AG10803 (cell line): ENCODE measurements at places on chromosomes 4 and X.

- DNase-seq, result peak; percentile 64
Observed at GRCh38 chrX:22634083-22634482, 361.4 kb downstream of the CBLL2 start.

GRCh38 chr4:56941403-56941802, 33.7 kb downstream of the REST start:
- no peak for DNase-seq

DNA sequence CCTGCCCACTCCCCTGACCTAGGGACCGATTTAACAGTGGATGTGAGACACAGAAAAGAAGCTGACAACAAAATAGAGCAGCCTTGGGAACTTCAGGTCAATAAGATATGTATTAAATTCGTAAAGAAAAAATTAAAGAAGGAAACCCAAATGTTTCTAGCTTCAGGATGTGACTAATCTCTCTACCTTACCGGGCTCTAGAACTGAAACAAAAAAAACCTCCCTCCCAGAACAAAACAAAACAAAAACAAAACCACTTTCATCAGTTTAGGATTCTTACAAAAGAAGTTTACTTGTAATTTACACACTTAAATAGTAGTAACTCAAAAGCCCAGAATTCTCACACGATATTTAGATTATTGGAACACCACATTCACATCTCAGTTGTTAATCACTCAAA, 185.8 kb upstream of the RPS6KA3 start:
- no peak for DNase-seq

- DNase-seq, result no peak
Observed at GRCh38 chrX:107507093-107507743, 57.8 kb downstream of the FRMPD3 start.

DNA sequence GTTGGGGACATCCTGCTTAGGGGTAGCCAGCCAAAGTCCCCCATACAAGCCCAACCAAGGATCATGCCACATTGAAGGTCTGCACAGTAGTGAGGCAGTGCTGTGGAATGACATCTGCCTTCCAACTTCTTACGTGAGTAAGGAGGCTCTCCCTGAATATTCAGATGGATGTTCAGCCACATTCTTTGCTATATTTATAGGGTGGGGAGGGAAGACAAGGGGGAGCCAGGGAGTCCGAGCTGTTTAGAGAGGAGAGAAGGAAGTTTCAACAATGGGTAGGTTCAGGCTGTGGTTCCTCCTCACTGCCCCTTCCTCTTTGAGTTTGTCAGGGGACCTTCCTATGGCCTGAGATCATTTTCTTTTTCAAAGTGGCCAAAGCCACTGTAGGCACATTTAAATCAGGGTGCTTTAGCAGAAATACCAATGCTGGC, 29.8 kb downstream of the MSN start:
- peak; percentile 84 for DNase-seq

GRCh38 chr4:84235126-84235944, 263.8 kb downstream of the NKX6-1 start:
- no peak for DNase-seq

GRCh38 chrX:6041630-6042029, 187.0 kb downstream of the NLGN4X start:
- no peak for DNase-seq

DNA sequence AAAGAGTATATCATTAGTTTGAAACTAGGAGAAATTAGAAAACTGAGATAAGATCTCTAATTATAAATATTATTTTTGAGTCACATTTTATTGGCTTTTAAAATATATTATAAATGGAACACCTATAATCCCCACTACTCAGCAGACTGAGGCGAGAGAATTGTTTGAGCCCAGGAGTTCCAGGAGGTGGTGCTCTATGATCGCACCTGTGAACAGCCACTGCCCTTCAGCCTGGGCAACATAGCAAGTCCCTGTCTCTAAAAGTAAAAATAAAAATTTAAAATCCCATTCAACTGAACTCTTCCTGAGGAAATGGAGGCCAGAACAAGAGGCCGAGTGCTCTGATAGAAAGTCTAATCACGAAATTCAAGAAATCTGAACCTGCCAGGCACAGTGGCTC, 6.3 kb upstream of the C4orf36 start:
- no peak for DNase-seq

DNA sequence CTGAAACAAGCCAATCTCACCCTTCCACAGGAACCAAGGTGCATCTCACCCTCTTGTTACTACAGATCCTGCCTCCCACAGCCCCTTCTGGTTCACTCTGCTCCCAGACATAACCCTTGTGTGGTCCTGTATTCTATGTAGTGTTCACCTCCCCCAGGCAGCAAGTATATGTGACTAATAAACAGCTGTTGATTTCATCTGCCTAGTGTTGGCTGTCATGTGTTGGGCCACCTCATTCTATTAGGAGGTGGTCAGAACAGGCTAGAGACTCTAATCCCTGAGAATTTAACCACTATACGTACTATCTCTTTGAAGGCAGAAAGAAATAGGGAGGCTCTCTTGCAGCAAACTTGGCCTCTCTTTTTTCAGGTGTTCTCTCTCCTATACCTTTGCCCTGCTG, 134.3 kb upstream of the RPL34 start:
- no peak for DNase-seq

- no peak for DNase-seq
Observed at GRCh38 chrX:68419975-68420374, 13.3 kb downstream of the OPHN1 start.

DNA sequence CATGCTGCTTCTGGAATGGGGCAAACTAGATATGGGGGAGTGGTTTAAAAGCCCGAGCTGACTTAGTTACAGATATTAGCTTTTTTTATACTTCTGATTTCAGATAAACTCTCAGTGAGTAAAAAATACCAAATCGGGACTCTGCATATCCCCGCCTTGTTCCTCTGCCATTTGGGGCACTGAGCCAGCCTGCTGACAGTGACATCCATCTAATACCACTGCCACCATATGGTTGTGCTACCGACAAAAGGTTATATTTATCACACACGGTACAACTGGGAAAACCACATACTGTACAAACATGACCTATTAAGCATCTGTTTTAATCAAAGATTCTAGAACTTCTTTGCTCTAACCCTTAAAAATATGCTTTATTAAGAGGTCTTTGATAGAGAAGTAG, 78.7 kb downstream of the GALNT7 start:
- no peak for DNase-seq

GRCh38 chr4:40946652-40947051, 196.9 kb downstream of the NSUN7 start:
- DNase-seq, result no peak

GRCh38 chrX:125236955-125237354, 82.7 kb upstream of the TEX13C start:
- DNase-seq, result no peak

- no peak for DNase-seq
Observed at GRCh38 chr4:109966891-109967481, 54.3 kb downstream of the EGF start.

GRCh38 chr4:174789657-174790056, 39.4 kb downstream of the GLRA3 start:
- no peak for DNase-seq

DNA sequence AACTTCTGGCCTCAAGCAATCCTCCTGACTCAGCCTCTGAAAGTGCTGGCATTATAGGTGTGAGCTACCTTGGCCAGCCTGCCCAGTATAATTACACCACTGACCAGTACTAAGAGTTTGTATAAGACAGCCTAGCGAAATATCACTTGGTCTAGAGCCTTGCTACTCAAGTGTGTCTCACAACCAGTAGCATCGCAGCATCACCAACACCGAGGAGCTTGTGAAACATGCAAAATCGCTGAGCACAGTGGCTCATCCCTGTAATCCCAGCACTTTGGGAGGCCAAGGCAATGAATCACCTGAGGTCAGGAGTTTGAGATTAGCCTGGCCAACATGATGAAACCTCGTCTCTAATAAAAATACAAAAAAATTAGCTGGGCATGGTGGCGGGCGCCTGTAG, 102.0 kb upstream of the GATB start:
- peak; percentile 13 for DNase-seq

GRCh38 chr4:158814636-158815330, 46.0 kb downstream of the FNIP2 start:
- peak; percentile 88 for DNase-seq

DNA sequence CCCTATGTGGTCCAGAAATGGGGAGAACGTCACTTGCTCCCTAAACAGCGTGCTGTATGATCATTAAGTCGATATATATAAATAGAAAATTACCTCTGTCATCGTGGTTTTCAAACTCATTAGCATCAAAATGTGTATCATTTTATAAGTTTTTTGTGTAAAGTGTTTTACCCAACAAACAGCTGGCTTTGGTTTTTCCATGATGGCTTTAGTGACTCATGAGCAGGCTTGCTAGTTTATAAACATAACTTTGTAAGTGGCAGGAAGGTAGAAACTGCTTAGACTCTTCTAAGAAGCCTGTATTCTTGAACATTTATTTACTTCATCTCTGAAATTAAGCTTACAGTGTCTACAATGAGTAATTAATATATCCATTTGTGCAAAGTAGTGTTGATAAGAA, 108.4 kb upstream of the DIPK2B start:
- DNase-seq, result peak; percentile 26

- DNase-seq, result no peak
Observed at GRCh38 chr4:8227201-8227770, 28.2 kb downstream of the SH3TC1 start.

- no peak for DNase-seq
Observed at GRCh38 chrX:65017451-65017850, 41.2 kb upstream of the ZC4H2 start.

- DNase-seq, result peak; percentile 77
Observed at GRCh38 chrX:134580907-134581306, 77.4 kb downstream of the PLAC1 start.

GRCh38 chr4:99574530-99575324, at the start of gene MTTP:
Gene MTTP, plus strand, starts transcription at chr4:99574824. Its CDS starts 86 bp downstream, at chr4:99574910.
- DNase-seq, result no peak

DNA sequence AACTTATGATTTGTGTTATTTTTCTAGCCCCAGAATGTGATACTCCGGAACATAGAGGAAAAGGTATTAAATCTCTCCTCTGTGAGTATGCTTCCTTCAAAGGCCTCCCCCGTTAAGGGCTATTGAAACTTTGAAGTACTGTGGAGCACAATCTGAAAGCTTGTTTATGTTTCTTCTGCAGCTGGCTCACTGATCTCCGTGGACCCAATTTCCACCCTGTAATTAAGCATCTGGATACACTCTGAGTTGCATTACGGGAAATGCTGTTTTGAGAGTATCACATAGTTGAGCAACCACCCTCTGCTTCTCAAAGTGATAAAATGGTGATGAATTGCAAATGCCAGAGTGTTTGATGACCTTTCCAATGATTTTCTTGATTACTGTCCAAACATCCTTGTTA, 296.8 kb upstream of the PABPC5 start:
- DNase-seq, result no peak

DNA sequence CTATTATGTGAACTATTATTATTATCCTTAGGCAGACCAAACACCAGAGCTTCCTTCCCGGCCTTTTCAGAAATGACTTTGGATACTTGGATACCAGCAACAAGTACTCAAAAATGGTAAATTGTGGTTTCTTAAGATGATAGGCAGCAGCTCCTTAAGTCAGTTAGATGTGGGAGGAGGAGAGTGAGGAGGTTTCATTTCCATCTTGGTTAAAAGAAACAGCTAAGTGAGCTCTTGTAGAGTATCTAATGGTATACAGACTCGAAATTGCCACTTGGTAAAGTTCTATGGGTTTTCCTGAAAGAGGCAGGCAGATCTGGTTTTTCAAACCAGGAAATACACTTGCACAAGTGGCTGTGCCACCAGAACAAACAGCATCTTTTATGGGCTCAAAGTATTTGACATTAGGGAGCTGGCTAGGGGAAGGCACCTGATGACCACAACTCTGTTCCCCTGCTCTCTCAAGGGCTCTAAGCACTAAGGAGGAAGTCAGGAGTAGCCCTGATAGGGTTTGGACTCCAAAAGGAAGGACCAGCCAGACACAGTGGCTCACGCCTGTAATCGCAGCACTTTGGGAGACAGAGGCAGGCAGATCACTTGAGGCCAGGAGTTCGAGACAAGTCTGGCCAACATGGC, 130.9 kb downstream of the TMEM164 start:
- no peak for DNase-seq

- DNase-seq, result no peak
Observed at GRCh38 chr4:78601013-78601412, 49.4 kb downstream of the ANXA3 start.

DNA sequence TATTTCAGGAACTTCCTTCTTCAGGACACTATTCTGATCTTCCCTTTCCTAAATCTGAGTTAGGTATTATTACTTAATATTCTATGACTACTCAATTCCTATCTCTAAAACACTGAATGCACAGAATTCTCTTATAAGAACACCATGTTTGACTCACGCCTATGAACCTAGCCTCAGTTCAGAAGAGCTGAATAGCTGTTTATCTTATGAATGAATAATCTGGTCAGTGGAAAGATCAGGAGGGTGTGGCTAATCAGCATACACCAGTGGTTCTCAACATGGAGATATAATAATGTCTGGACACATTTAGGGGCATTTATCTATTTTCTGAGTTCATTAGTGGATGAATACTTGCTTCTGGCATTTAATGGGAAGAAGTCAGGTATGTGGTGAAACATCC, 24.2 kb downstream of the EPHA5 start:
- DNase-seq, result no peak

DNA sequence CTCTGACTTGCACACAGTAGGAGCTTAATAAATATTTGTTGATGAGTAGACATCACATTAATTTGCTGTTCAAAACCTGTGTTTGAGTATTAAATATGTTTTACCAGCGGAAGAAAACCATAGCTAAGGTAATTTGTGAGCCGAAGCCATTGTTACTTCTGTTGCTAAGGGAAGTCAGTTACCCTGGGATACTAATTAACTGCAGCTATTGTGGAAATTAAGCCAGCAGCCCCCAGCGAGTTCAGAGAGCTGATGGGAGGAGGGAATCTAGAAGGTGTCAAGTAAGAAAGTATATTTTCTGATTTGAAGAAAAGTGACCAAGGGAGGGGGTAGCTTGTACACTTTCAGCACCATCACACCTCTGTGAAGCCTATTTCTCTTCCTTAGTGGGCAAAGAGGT, 76.7 kb upstream of the IGSF1 start:
- DNase-seq, result no peak

- DNase-seq, result peak; percentile 79
Observed at GRCh38 chr4:39528061-39528465, 824 bp upstream of the UGDH start.

GRCh38 chrX:46573331-46573891, at the start of gene CHST7:
Gene CHST7, plus strand, starts transcription at chrX:46573765. Its CDS starts 167 bp downstream, at chrX:46573932.
- peak; percentile 54 for DNase-seq
